Gastroesophageal sphincter (tissue), 4 donors: ENCODE measurements at places on chromosomes 6 and 20.

DNA sequence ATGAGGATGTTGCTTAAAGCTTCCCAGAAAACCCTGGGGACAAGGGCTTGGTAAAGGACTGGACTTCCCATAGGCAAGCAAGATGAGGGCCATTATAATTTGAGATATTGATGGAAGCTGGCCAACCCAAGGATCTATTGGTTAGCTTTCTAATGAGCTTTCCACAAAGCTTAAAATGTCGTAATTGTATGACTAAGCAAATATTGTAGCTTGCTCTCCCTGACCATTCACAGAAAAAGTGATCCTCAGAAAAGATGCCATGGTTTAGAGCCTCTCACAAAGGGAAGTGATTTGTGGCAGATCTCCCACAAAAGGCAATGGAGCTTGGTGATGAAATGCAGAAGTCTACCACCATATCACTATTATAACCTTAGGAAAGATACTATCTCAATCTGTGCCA is 13.6 kb downstream of the IL17F start:
- no peak for ATAC-seq

- no peak for ATAC-seq
Observed at GRCh38 chr6:124722141-124722878, 239.9 kb upstream of the RNF217 start.

GRCh38 chr6:4017834-4018170 is 61.1 kb downstream of the FAM217A start:
- no peak for ATAC-seq

DNA sequence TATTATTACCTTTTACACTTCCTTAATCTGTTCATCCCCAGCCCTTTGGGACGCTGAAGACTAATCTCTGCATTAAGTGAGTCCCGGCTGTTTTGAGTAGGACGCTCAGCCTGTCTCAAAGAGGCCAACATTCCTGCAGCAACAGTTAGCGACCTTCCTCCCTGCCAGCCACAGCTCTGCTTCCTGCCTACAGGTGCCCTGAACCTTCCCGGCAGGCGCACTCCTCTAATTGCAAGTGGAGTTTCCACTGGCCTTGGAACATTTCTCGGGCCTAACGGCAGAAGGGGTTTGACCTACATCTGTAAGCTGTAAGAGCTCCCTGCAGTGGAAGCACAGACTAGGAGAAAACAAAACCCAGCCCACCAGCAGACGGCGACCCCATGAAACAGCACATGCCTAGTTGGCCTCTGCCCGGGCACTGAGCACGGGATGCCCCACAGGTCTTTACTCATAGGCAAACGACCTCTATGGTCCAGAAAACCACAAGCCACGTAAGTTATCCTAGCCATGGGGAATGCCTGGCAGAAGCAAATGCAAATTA is 137.9 kb downstream of the DTNBP1 start:
- no peak for ATAC-seq
